Stimulated activated CD4-positive, alpha-beta T cell treated with anti-CD3 and anti-CD28 coated beads, Interleukin-4, amount 100 ng/mL, for 24 hours (primary cell): ENCODE measurements at places on chromosomes 1 and 21.

- DNase-seq, result no peak
Measured at GRCh38 chr1:145782272-145783099, 41.4 kb downstream of the RNF115 start.

GRCh38 chr1:226782845-226783601 lies 43.9 kb upstream of the ITPKB start:
- DNase-seq, result no peak

DNA sequence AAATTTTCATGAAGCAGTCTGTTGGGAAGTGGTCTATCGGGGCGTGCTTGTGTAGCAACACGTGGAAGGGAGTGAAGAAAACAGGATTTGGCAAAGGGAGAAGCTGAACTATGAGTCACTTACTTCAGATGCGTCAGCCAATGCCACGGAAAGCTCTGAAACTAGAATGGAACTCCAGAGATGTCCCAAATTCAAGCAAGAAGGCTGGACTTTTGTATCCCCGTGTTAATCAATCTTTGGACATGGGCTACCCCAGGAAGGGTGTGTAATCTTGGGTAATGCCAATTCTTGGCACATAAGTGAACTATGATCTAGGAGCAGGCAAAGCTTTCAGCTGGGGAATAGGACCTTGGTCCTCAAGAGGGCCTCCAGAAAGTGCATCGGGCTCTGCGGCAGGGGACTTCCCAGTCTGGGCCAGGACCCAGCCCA lies 102.6 kb downstream of the ADSS2 start:
- DNase-seq, result no peak

GRCh38 chr1:235161685-235162327 lies 756 bp upstream of the RBM34 start:
- no peak for DNase-seq

- DNase-seq, result peak; percentile 19
Measured at GRCh38 chr1:208652296-208653160, 408.3 kb upstream of the PLXNA2 start.
